ENCODE measurements at places on chromosomes 5 and 9.
A peak's percentile ranks its signal among the peaks of the same experiment; 100 is the strongest.

DNA sequence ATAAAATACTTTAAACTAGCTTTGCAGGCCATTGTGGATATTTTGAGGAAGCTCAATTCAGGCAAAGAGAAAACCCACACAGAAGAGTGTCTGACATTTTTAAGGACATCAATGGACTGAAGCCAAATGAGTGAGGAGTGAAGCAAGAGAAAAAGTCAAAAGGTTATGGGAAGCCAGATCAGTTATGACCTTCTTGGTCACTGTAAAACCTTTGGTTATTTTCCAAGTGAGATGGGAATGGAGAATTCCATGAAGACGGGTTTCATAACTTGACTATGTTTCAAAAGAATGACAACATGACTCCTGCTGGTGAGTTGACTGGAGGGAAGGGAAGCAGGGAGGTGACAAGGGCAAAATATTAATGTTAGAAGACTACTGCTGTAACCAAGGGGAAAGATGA lies 585.2 kb downstream of the EFNA5 start:
- no peak for DNase-seq

- no peak for DNase-seq
These were observed 32.0 kb upstream of the MSX2 start for GRCh38 chr5:174692381-174692780.

DNA sequence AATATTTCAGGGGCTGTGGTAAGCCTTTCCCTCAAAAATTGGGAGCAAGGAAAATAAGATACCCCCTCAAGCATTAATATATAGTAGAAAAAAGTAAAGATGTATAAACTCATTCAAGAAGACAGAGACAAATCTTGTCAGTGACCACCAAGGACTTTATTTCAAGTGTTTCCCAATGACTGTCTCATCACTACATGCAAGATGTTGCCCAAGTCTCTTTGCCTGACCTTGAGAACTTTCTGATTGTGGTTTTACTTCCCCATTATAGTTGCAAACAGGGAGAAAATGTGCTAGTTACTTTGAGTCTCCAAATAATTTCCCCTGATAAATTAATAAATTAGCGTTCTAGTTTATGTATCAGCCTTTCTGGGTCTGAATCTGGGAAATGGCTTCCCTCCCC lies 4.0 kb upstream of the SLC46A2 start:
- DNase-seq = no peak

- DNase-seq = no peak
These were observed 59.2 kb downstream of the TNC start for GRCh38 chr9:115058684-115059315.

- DNase-seq = no peak
These were observed 185.0 kb upstream of the PRLR start for GRCh38 chr5:35415309-35415708.

DNA sequence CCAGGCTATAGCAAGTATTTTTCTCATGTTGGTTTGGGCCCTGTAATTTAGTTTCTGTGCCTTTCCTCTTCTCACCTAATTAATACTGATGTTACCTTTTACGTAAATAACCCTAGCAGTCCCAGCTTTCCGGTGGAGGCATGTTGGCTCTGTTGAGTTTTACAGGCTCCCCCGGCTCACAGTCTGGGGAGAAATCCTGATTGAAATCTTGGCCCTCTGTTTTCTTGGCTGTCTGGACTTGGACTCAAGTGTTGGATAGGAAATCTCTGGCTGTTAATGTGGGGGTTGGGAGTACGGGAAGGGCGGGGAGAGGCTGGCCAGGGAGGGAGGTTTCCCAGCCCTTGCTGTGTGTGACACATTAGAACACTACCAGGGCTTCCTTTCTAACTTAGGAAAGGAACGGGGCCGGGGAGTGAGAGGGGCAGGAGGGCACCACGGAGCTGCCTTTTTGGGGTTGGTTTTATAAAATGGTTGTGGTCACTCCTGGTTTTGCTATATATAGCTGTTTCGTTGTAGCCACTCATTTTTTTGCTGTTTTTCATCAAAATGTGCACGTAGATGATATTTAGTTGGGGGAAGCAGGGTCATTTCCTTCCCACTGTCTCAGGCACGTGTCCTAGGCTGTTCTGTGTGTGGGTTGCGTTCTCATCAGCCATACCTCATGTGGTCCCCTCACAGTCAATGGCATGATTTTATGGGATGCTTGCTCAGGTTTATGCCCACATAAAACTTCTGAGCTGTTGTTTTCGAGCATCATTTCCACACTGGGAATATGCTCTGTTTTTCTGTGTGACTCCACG lies 11.0 kb downstream of the TRIO start:
- no peak for DNase-seq

GRCh38 chr5:141960449-141961323 lies 2.7 kb upstream of the PCDH12 start:
- DNase-seq = peak; percentile 82

DNA sequence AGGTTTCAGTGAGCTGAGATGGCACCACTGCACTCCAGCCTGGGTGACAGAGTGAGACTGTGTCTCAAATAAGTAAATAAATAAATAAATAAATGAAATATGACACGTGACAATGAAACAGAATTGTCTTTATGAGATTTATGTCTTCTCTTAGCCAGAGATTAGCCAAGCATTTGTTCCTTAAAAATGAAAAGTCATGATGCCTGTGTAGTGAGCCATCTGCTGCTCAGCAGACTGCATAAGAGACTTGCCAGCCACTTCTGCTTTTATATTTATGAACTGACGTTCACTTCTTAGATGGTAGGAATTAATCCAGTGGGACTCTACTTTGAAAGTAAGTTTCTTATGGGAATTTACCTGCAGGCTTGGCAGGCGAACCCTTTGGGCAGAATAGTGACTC lies 227.4 kb downstream of the NR3C1 start:
- no peak for DNase-seq

DNA sequence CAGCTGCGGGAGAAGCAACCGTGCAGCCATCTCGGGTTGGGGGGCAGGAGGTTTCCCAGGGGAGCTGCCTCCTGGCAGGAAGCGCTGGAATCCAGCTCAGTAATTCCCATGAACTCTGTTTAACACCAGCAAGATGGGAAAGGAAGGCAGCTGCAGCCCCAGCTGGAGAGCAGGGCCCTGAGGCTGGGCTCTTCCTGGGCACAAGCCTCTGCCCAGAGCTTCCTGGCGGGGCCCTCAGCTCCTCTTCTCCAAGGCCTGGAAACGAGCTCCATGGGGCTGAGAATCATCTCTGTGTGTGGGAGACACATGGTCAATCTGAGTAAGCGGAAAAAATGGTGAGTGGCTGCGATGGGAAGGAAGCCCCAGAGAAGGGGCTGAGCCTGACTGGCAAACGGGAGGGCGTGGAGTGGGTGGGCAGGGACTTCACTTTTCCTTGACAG lies 6.3 kb downstream of the MRPL36 start:
- DNase-seq = peak; percentile 39

DNA sequence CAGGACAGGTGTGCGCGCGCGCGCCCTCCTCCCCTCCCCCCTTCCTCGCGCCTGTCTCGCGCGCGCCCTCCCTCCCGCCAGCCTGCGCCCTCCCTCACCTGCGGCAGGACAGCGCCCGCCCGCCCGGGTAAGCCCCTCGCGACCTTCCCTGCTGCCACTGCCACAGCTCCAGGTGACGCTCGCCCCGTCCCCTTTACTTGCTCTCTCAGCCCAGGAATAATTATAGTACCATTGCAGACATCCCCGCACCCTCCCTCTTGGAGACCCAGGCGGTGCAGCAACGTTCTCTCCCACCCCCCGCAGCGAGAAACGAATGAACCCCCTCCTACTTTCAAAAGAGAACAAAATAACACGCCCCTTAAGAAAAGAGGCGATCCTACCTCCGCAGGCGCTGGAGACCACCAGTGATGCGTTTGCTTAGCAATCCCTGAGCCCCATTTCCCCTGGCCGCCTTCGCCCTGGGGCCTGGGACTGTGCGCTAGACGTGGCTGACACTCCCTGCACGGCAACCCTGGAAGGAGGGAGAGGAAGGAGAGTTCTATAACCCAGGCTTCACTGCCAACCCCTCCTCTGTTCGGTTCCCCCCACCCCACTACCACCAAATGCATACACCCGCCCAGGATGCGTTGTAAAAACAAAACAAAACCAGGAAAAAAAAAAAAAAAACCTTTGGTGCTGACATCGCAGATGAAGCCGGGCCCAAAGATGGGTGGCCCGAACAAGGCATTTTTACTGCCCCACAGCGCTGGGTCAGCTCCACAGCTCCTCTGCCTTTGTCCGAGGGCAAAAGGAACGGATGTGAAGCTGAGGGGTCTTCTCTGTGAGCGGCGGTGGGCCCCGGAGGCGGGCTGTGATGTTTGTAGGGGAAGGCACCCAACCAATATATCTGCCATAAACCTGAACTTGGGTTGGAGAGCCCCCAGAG lies 5.6 kb upstream of the PURA start:
- DNase-seq = no peak

DNA sequence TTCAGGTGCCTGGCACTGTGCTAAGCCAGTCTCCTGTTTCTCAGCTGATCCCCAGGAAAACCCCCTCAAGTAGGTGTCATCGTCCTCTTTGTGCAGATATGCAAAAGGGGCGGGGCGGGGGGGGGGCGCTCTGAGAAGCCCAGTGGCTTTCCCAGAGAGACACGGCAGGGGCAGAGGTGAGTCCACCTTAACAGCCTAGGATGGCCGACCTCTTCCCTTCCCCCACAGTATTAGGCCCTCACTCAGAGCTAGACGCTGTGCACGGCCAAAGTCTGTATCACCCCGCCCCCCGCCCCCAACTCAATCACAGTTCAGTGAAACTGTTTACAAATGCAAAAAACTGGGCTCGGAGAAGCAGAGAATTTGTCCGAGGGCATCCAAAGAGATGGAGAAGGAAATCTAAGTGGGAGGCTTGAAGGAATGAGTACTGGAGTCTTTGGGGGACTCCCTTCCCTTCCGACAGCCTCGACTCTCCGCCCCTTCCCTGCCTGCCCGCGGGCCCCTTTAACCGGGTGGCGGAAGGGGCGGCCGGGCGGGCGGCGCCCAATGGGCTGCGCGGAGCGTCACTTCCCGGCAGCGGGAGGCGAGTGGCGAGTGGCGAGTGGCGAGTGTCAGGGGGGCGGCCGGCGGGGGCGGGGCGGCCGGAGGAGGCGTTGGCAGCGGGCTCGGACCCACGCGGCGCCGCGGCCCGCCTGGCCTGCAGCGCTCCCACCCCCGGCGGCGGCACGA lies at the start of gene ERGIC1:
Gene ERGIC1 (plus strand): TSS at position 566 of the 729 bp plus-strand sequence. CDS start 163 bp downstream, at position 729.
- DNase-seq = peak; percentile 26

GRCh38 chr9:129716091-129716490 lies 36.8 kb downstream of the PTGES start:
- no peak for DNase-seq

GRCh38 chr5:118616281-118616680 lies 372.1 kb downstream of the DTWD2 start:
- no peak for DNase-seq

- DNase-seq = no peak
These were observed 250.6 kb downstream of the ARRDC3 start for GRCh38 chr5:91132550-91132949.

GRCh38 chr9:129111528-129112151 lies 425 bp downstream of the PTPA start:
- DNase-seq = peak; percentile 7

DNA sequence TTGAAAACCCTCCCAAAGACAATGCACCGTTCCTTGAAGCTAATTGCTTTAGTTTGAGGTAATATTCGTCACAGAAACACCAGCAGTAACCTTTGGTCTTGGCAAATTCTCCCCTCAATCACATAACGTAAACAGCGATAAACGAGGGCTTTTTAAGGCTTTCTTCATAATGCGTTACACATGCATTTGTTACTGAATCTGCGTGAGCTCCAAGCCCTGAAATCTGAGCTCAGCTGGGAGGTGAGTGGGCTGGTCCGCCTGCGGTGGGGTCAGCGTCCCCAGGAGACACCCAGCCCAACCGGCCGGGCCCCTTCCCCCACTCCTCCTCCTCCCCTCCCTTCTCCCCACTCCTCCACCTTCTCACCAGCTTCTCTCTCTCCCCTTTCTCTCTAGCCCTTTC lies 91.1 kb downstream of the BARX1 start:
- DNase-seq = no peak

GRCh38 chr9:17433526-17433925 lies 145.3 kb upstream of the SH3GL2 start:
- DNase-seq = no peak

- no peak for DNase-seq
These were observed 64.9 kb downstream of the SIL1 start for GRCh38 chr5:139133282-139133681.

GRCh38 chr5:65913519-65913918 lies 12.9 kb upstream of the ERBIN start:
- no peak for DNase-seq

GRCh38 chr9:72564479-72565281 lies 43.3 kb downstream of the TMC1 start:
- no peak for DNase-seq

- DNase-seq = no peak
These were observed 9.2 kb downstream of the ENC1 start for GRCh38 chr5:74631081-74631953.

DNA sequence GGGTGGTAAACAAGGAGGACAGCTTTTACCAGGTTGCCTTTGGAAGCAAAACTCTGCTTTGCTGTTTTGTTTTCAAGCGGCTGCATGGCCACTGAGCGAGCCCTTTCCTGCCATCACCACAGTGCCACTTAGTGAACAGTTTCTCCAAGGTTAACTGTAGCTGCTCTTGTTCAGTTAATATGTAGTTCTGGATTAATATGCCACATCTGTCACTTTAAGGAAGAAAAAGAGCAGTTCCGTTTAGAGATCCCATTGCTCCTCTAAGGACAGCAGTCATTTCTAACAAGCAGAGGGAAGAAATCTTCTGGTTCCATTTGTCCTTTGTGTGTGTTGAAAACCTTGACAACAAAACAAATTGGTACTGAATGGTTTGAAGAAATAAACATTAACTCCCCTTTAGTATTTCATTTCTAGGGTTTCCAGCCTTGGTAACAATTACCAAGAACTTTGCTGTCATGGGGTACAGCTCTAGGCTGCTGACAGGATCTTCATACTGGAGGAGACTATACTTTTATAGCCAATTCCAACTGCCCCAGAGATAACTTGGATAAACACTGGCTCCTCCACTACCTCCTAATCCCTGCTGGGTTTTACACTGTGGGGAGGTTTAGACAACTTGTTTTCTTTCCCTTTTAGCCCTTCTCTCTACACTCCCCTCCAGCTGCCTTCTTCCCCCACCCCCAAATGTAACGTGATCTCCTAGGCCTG lies 10.3 kb upstream of the ABL1 start:
- DNase-seq = no peak

DNA sequence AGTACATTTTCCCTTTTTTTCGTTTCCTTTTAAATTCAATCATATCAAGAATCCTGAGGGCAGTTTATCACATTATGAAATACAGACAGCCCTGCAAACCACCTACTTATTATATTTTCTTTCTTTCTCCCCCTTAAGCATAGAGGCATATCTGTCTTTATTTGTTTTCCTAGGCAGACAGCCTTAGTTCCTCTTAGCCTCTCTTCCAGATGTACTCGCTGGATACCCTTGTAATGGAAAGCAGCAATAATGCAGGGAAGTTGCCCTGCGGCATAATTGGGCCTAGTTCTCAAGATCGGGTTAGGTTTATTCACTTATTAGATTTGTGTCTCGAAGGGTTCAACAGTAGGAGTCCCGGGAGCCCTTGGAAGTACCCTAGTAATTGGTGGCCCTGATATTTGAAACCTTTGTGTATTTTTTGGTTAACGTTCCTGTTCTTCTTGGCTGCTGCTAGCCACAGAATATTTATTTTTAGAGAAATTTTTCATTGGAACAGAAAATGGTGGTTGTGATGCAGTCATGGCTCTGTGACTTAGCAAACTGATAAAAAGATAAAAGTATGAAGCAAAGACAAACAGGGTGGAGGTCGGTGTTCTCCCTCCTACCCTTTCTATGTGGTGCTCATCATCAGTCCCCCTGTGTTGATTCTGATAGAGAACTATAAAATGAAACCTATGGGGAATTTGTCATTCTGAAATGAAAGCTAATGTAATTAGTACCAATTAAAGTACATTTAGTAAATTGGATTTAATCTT lies 6.4 kb downstream of the TLE4 start:
- DNase-seq = no peak
